ENCODE measurements at places on chromosomes 6 and 20.
A peak's percentile ranks its signal among the peaks of the same experiment; 100 is the strongest.

DNA sequence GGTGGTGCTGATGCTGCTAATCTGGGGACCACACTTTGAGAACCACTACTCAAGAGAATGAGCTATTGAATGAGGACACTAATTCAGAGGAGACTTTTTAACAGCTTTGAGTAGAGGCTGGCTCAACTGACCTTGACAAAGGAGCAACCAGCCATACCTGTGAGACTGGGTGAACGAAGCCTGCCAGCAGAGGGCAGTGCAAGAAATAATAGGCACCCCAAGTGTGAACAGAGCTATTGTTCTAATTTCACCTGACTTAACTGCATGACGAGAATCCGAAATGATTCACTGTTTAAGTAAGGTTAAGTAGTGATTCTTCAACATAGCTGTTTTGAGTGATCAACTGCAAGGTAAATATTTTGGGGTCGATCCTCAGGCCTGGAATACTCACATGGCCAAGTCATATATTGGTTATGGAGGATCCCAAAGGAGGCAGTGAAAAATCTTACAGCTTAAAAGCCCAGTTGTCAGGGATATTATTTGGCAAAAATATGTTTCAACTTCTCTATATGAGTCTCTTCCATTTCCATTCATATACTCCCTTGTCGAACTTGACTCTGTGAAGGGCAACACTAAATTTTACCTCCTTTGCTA lies 550.5 kb upstream of the MARCKS start:
- peak; percentile 10 for DNase-seq

DNA sequence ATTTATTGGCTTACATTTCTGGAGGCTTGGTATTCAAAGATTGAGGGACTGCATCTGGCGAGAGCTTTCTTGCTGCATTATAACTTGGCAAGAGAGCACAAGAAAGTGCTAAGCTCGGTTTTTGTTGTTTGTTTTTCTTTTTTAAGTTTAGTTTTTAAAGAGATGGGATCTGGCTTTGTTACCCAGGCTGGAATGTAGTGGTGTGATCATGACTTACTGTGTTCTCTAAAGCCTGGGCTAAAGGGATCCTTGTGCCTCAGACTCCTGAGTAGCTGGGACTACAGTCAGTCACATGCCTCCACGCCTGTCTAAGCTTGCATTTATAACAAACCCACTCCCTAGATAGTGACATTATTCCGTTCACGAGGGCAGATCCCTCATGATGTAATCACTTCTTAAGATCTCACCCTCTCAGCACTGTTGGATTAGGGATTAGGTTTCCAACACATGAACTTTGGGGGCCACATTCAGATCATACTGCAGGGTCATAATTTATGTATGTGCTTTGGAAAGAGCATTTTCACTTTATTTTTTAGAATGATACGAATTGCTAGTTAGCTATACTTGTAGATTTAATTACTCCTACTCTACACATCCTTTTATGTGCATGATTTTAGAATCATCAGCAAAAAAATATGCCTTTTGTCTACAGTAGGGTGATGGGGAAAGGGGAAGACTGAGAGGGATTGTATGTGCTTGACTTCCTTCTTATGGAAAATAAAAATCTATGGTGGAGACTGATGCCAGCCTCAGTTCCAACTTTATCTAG lies 167.8 kb downstream of the JARID2 start:
- peak; percentile 52 for DNase-seq

DNA sequence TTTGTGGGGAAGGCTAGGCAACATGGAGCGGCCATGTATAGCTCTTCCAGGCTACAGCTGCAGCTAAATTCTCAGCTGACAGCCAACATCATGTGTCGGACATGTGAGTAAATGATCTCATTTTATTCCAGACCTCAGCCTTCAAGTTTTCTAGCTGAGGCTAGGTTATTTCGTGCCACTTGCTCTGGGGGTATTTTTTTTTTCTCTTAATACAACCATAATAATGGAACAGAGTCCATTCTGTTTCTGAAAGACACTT lies 573.5 kb downstream of the CD109 start:
- DNase-seq: no peak

- no peak for DNase-seq
Measured at GRCh38 chr6:81892891-81893290, 140.4 kb upstream of the TENT5A start.

DNA sequence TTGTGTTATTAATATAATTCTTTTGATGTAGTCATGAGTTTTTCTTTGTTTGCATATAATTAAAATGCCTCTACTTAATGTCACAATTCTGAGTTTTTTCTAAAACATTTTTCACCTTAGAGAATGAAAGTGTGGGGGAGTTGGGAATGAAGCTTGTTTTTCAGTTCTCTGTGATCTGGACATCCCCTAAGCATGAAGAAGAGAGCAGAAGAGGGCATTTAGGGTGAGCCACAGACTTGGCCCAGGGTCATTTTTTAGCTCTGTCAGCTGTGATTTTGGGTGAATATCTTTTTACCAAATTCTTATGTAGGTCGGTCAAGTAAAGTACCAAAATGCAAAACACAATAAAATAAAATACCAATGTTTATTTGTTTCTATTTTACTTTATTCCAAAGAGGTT lies 3.9 kb downstream of the OTOR start:
- no peak for DNase-seq

DNA sequence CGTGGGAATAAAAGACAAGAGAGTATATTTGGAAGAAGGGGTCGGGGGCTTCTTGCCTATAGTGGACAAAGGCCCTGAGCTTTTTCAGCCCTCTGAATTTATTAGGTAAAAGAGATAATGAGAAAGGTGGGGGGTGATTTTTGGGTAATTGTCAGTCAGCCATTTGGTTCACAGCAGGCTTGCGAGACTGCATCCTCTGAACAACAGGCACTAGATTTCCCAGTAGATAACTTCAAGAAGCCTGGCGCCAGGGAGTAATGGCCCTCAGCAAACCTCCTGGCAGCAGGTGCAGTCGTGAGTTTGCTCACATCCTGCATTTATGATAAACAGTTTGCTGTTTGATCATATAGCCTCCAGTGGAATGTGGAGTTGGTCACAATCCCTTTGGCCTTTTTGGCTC lies 609.0 kb downstream of the DHX35 start:
- DNase-seq: no peak

- no peak for DNase-seq
Measured at GRCh38 chr20:15332711-15333160, 995.3 kb upstream of the FLRT3 start.

DNA sequence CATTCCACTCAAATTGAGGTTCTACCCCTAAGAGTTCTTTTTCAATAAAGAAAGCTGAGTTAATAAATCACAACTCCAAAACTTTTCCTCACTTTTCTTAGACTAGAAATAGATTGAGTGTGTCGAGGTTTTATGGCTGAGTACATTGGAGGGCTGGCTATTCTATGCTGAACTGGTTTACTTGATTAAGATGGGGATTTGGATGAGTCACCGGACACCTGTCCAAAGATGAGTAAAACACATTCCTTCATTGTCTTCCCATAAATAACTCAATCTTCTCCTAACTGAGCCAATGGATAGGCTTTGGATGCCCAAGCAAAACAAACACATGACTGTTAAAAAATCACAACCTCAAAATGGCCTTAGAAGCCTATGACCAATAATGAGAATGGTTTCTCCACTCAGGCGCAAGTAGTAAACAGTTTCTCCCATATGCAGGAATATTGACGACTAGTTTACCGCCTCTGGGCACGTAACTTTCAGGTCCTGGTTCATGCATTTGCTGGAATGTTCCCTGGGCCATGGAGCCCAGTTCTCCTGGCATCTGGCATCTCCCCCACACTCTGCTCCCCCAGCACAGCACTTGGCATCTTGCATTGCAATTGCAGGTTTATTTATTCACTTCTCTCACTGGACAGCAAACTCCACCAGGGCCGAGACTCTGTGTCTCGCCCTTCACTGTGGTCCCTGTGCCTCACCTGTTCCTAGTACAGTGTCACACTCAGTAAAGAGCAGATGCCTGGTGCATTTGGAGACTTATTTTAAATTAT lies 43.9 kb downstream of the BCAS1 start:
- DNase-seq: no peak

- DNase-seq: no peak
Measured at GRCh38 chr6:40695750-40696415, 108.7 kb upstream of the LRFN2 start.

GRCh38 chr6:13273931-13274706 lies 54.2 kb downstream of the TBC1D7 start:
- DNase-seq: no peak

DNA sequence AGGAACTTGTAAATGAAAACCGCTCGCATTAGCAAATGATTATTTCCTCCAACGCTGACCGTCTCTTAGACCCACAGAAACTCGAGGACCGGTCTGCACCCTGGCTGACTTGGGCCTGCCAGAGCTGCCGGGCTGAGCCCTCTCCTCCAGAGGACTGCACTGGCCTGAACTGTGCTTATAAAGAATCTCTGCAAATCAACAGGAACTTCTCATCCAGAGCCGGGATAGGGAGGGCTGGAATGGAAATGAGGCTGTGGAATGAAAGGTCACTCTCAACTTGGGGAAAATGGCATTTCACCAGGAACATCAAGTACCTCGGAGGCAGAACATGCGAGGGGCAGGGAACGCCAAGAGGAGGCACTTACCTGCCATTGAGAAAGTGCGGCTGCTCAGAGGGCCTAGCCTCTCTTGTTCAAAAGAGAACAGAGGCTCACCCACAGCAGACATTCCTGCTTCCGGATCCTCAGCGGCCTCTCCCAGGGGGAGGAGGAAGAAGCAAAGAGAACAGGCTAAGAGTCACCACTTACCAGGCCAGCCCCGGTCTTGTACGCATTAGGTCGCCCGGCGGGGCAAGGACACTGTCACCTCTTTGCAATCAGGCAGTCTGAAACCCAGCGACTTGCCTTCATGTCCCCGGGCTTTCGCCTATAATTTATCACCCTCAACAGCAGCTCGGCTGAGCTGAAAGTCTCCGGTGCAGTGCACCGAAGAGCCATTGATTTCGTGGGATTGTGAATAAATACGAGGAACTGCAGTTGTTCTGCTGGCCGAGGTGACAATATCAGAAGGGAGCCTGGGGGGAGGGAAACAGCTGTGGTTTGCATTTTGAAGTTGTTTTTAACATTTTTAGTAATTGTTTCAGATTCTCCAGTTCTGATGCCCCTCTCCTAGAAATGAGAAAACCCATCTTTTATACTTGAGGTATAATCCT lies 37.6 kb downstream of the ZMYND8 start:
- peak; percentile 70 for DNase-seq

DNA sequence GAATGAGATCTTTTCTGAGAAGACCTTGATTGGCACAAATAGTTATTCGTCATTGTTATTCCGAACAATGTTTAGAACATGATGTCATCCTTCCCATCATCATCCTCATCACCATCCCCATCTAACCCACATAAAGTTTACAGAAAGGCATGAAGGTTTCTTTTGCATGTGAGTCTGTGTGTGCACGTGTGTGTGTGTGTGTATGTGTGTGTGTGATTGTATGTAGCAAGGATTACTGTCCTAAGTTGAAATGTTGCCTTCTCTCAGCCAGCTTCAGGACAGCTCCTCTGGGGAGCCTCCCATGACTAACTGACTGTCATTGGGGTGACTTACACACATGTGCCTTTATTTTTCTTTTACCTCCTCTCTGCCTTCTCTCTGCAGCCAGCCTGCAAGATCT lies 113.5 kb downstream of the SLC22A3 start:
- DNase-seq: peak; percentile 53

GRCh38 chr6:33547499-33547898 lies 32.6 kb downstream of the BAK1 start:
- DNase-seq: no peak

GRCh38 chr20:36231331-36231730 lies 4.9 kb upstream of the AAR2 start:
- no peak for DNase-seq

- no peak for DNase-seq
Measured at GRCh38 chr6:162613310-162613709, 114.3 kb downstream of the PRKN start.

DNA sequence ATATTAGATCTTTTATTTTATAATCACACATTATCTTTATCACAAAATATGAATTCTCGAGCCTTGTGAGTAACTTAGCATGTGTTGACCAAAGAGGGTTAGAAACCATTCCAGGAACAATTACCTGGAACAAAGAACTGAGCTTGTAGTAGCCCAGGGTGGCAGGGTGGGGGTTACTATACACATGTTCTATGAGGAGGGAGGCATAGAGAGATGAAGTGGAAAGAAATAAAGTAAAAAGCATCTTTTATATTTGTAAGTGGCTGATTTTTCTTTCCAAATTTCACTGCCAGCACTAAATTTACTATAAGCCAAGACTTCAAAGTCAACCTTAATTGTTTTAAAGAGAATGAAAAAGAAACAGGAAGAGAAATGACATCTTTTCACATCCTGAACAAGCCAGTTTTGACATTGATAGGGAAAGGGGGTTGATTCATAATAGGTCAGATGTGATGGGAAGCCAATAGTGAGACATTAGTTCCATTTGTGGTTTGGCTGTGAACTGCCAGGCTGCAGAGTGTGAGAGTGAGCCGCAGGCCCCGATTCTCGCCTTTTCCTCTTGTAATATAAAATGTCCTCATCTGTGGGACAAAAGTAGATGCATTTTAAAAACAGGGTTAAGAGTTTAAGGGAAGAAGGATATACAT lies 52.7 kb upstream of the MYB start:
- DNase-seq: no peak

DNA sequence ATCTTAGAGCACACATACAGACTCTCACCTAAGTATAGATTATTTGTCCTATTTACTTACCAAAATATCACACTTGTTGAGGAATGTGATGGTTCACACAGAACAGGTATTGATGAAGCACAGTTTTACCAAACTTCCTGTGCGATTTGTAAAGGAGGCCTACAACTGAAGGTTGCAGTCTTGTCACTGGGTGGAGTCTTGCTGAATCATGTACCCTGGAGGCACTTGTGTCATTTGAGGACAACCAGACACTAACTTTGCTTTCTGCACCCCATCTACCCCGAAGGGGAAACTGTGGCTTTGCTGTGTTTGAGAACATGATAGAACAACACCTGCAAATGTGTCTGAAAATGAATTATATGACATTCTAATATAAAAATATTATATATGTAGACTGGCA lies 32.4 kb upstream of the HINT3 start:
- no peak for DNase-seq

- DNase-seq: peak; percentile 79
Measured at GRCh38 chr6:148521586-148521985, 178.9 kb downstream of the SASH1 start.

GRCh38 chr6:133854364-133855275 lies 34.3 kb upstream of the TCF21 start:
- DNase-seq: no peak

Data from HCEC 1CT (cell line).